ENCODE measurements at places on chromosomes 1 and 21.

DNA sequence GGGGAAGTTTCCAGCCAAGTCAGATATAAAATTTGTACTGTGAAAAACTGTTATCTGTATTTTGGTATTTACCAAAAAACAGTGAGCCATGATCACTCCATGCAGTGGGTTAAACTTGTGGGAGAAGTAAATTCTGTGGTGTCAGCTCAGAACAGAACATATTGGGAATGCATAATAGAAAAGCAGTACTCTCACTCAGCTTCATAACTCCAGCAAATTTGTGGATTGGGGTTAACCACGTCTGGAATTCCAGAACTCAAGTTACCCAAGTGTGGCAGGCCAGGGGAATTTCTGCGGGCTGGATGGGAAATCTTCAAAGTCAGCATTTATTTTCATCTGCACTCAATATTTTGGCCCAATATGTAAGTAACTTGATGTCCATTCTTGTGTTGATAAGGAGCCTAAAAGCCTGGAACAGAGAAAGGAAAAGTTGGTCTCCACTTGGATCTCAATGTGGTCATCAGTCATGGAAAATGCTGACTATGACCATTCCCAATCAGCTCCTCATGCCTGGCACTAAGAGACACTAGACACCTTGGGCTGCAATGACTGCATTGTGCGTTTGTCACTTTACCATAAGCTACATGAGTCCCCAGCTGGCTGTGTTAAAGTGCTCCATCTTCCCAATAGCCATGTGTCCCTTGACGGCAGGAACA lies 39.1 kb upstream of the ENAH start:
- no peaks in the 10 kb centered on the region for H3K4me1 ChIP-seq
- no peak overlapping the region for H3K4me3 ChIP-seq
- no peak overlapping the region for H3K27ac ChIP-seq
- H3K27me3 ChIP-seq: peaks cover 7% of the 10 kb centered on the region
- H3K36me3 ChIP-seq: no peaks in the 10 kb centered on the region

GRCh38 chr1:226763905-226764264 lies 24.8 kb upstream of the ITPKB start:
- no peak for DNase-seq
- no peak overlapping the region for H3K4me3 ChIP-seq
- H3K27ac ChIP-seq: no peak overlapping the region
- H3K36me3 ChIP-seq: no peaks in the 10 kb centered on the region
- peaks cover 14% of the 10 kb centered on the region for H3K27me3 ChIP-seq

DNA sequence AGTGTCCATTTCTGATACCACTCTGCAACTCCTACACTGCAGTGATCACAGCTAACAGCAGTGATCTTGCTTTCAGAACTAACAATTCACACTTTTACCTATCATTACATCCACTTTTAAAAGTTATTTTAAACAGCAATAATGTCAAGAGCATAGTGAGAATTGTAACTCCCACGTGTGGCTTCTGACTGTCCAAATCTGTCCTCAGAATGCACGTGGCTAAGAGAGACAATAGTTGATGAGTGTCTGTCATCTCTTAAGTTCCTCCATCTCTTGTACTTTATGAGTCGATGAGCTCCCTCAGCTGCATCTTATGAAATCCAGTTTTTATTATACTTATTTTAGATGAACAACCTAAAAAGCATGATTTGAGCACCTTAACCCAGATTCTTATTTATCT lies 16.5 kb upstream of the CFHR5 start:
- H3K4me3 ChIP-seq: no peak overlapping the region
- no peaks in the 10 kb centered on the region for H3K4me1 ChIP-seq
- no peak for DNase-seq
- no peaks in the 10 kb centered on the region for H3K27me3 ChIP-seq
- H3K36me3 ChIP-seq: no peaks in the 10 kb centered on the region

GRCh38 chr21:32770871-32771523 lies 558 bp downstream of the PAXBP1 start:
- peak overlapping the region; percentile 99 for H3K4me3 ChIP-seq
- peak overlapping the region; percentile 92 for H3K27ac ChIP-seq
- peaks cover 3% of the 10 kb centered on the region for H3K27me3 ChIP-seq
- peaks cover 45% of the 10 kb centered on the region for H3K36me3 ChIP-seq
- DNase-seq: peak; percentile 88
- H3K4me1 ChIP-seq: peaks cover 46% of the 10 kb centered on the region

DNA sequence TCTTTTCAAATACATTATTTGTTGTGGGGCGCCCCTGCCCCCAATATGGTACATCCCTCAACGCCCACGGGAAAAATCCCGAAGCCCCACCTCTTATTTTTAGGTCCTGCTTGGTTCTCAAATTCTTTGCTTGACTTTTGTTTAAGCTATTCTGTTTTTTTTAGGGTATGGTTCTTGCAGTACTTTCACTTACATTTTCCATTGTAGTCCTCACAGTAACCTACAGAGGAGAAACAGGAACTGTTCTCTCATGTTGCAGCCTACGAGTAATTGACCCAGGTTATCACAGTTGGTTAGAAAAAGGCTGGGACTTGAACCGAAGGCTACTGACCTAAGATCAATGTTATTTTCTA lies 697 bp upstream of the C21orf91 start:
- H3K4me3 ChIP-seq: peak overlapping the region; percentile 85
- H3K27ac ChIP-seq: peak overlapping the region; percentile 100
- H3K4me1 ChIP-seq: peaks cover 31% of the 10 kb centered on the region
- no peak for DNase-seq
- H3K36me3 ChIP-seq: peaks cover 31% of the 10 kb centered on the region

- H3K27me3 ChIP-seq: no peaks in the 10 kb centered on the region
- H3K4me3 ChIP-seq: peak overlapping the region; percentile 61
- peaks cover 81% of the 10 kb centered on the region for H3K36me3 ChIP-seq
- peak overlapping the region; percentile 80 for H3K27ac ChIP-seq
- peaks cover 68% of the 10 kb centered on the region for H3K4me1 ChIP-seq
- peak; percentile 93 for DNase-seq
Measured at GRCh38 chr1:154342836-154343472, 17.6 kb downstream of the ATP8B2 start.

- no peaks in the 10 kb centered on the region for H3K4me1 ChIP-seq
- no peak for DNase-seq
Measured at GRCh38 chr1:17671314-17671705, 83.8 kb upstream of the ACTL8 start.

DNA sequence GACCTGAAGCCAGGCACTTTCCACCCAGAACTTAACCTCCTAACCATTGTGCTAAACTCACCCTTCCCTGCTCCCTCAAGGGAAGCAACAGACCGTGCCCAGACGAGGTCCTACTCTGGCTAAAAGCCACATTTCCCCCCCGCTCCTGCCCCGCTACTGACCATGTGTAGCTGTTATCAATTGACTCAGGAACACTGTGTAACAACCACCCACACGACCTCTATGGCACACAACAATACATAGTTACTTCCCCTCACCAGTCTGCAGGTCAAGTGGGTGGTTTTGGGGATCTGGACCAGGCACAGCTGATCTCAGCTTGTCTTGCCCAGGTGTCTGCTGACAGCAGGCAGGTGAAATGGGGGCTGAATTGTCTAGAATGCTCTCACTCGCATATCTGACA lies 40.1 kb downstream of the CAMK2N1 start:
- H3K4me1 ChIP-seq: no peaks in the 10 kb centered on the region
- H3K4me3 ChIP-seq: no peak overlapping the region
